Activated T-cell treated with anti-CD3 and anti-CD28 coated beads, Interleukin-2, amount 50 U/mL, for 72 hours (primary cell): ENCODE measurements at places on chromosomes 1 and 21. TPM values are rescaled to one million over a fixed set of nuclear protein-coding genes. Genes with fewer than 3 reads are reported as not detected.

DNA sequence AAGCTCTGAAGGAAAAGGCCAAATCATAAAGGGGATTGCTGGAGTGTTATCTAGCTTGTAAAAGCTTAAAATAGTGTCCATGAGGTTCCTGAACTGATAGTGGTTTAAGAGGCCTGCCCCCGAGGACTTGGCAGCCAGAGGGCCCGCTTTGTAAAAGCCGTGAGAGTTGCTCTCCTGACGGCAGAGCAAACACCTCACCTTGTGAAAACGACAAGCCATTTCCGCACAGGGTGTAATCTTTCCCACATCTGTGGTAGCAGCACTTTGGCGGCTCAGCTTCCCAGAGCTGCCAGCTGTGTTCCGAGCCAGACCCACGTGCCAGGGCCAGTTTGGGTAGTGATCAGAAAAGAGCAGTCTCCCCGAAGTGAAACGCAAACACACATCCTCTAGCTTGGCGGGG, 37.0 kb downstream of the SERBP1 start:
- no peak for DNase-seq

DNA sequence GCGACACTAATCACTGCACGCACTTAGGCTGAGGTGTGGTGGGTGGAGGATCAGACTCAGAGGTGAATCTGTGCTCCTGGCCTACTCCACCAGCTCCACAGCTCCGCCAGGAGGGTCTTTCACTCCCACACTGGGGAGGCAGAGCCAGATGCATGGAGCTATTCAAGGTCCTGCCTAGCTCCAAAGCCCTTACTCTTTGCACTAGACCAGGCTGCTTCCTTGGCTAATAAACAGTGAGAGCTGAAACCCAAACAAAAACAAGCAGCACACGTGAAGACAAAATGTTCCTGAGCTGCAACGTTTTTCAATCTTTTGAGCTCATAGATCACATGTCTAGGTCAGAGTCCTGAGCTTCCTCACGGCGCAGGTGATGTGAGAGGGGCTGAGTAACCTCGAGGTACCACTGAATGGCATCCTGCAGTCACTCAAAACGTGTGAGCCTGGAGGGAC, 19.2 kb downstream of the CAPZB start:
- no peak for DNase-seq

GRCh38 chr1:15245593-15246360, 1.2 kb upstream of the FHAD1 start:
- no peak for DNase-seq

DNA sequence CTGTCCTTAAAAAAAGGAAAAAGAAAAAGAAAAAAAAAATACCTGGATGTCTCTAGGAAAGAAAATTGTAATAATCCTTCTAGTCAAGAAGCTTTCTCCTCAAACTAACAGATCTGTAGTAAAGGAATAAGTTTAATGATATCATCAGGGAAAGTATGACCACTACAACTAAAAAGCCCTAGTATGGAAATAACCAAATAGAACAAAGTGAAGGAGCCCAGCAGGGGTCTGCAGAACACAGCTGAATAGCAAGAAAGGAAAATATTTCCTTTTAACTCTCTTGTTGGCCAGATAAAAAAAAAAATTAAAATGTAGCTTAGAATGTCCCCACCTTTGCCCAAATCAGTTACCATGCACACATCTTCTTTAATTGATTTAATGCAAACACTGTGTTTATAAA, 43.2 kb downstream of the PRRX1 start:
- no peak for DNase-seq

DNA sequence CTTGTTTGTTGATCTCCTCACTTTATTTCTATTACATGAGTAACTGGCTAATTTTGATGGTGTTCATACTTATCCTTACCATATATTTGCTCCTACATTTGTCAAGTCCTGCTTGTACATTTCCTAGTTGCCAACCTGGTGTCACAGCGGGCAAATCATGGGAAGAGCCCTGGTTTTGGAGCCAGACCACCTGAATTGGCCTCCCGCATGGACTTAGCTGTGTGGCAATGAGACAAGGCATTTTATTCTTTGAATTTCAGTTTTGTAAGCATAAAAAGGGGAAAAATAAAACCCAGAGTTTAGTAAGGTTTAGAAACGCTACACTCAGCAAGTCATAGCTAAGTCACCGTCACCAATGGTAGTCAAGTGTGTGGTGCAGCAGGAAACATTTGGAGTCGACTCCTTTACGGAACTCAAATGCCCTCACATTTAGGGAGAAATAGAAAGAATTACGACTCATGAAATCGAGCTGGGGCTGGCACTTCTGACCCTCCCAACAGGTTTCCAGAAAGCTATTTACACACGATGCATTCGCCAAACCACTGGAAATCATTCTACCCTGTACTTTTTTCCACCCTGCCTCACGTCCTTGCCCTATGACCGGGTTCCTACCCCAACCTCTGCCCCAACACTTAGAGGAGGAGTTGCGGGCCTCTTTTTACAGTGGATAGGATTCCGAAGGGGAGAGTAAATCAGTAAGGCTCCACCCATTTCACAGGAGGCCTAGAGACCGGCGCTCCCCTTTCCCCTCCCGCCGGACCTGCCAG, 492 bp upstream of the PGM1 start:
- DNase-seq = no peak

GRCh38 chr1:36772647-36773495, 261.4 kb downstream of the GRIK3 start:
- DNase-seq = no peak

The HPCAL4 gene
- 0.35 TPM for total RNA-seq

The MMP23B gene
- total RNA-seq = 1.5 TPM

The PPIAL4G gene
- 0.42 TPM for total RNA-seq

- DNase-seq = no peak
Measured at GRCh38 chr1:27876341-27877114, 4.2 kb downstream of the THEMIS2 start.

DNA sequence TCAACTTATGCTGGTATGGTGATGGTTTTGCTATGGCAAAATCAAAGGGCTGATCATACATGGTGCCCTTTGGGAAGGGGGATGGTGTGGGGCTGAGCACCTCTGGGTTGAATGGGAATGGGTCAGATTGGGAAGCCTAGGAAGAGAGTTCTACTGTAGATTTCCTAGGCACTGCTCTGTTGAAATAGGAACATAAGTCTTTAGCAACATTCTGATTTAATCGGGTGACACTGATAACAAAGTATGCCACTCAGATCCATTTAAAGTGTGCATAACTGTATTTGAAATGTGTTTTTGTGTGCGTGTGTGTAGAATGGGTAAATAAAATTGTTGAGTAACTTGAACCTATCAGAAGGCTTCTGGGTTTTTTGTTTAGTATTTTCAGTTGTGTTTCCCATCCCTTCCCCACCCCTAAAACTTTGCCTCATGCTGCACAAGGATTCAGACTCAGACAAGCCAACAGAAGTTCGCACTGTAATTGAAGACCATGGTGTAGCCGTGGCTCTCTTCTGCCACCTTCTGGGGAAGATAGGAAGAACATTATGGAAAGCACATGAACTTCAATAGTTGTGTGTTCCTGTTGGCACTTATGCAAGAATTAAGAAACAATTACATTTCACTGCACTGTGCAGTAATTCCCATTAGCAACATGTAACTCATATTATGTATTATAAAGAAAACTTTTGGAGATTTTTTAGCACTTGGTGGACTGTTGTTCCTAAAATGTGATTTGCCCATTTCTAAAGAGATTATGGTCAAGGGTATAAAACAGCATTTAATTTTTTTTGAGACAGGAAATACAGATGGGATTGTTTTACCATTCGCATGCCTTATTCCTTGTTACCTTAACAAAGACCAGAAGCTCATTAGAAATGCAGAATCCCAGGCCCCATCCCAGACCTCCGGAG, 10.9 kb upstream of the C4BPB start:
- peak; percentile 75 for DNase-seq

DNA sequence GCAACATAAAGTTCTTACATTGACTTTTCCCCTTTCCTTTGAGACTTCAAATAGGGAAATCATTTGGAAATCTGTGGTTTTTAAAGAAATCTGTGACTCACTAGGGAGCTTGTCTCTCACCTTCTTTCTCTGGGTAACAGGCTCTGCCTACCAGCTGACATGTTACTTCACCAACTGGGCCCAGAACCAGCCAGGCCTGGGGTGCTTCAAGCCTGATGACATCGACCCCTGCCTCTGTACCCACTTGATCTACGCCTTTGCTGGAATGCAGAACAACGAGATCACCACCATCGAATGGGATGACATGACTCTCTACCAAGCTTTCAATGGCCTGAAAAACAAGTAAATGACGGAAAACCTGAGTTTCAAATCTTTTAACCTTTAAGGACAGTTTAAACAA, 9.2 kb upstream of the CHIA start:
- no peak for DNase-seq
